Activated CD4-positive, alpha-beta T cell treated with anti-CD3 and anti-CD28 coated beads, Interleukin-2, amount 50 U/mL, for 24 hours (primary cell): ENCODE measurements at places on chromosomes 2 and 18.
A peak's percentile ranks its signal among the peaks of the same experiment; 100 is the strongest.

- DNase-seq, result no peak
These were observed 51.2 kb downstream of the INHBB start for GRCh38 chr2:120396861-120397811.

DNA sequence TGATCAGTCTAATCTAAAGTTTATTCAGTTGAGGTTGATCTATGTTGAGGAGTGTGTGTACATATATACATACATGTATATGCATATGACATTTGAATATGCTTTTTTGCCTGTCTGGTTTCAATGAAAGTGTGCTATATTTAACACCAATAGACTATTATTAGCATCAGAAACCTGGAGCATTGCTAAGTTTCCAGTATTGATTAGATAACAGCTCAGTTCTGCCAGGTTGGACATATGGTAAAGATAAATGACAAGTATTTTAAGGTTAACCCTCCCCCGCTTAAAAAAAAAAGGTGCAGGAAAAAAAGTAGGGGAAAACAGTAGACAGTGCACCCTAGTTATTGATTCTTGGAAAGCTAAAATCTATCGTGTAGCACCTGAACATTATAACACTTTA is 19.4 kb downstream of the CREB1 start:
- DNase-seq, result no peak

GRCh38 chr2:177728399-177728765 is 335.8 kb downstream of the AGPS start:
- no peak for DNase-seq

GRCh38 chr2:197245829-197246804 is 64.5 kb downstream of the ANKRD44 start:
- no peak for DNase-seq

DNA sequence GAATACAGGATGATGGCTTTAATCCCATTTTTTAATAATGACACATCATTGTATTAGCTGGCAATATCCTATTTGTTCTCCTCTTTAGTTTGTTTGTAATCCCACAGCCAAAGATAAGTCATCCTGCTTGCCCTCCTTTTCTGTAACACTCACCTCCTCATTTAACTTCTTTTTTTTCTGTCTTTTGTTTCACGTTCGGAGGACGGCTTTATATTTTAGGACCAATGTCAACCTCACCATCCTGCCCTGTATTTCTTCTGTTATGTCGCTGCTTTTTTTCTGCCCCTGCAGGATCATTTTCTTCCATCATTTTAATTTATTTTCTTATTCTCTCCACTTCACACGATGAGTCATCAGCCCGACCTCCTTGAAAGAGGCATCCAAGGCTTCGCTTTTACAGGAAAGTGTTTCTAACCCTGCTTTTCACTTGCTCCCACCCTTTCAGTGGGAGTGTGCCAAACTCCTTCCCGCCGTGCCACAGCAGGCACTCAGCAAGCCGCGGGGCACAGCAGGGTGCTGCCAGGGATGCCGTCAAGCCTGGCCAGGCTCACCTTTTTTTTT is 11.4 kb downstream of the RAB31 start:
- DNase-seq, result no peak

- DNase-seq, result no peak
These were observed 18.6 kb downstream of the THNSL2 start for GRCh38 chr2:88188748-88189147.

- DNase-seq, result no peak
These were observed 1115.9 kb upstream of the ZEB2 start for GRCh38 chr2:145635706-145636427.

- DNase-seq, result no peak
These were observed 411 bp downstream of the NARS1 start for GRCh38 chr18:57621246-57621604.

DNA sequence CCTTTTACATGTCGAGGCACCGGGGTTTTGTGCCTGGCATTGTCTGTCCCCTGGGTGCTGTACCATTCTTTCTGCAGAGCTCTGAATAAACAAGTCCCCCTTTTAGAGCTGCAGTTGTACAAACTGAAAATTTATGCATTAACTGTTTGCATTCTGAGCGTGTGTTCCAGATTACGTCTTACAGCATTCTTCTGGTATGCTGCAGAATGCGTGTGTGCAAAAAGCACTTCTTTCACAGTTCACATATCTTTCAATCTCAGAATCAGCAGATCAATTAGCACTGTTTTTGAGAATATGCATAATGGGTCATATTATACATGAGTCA is 27.5 kb downstream of the MEIS1 start:
- DNase-seq, result no peak

GRCh38 chr2:12674644-12675328 is 42.0 kb upstream of the TRIB2 start:
- DNase-seq, result no peak

DNA sequence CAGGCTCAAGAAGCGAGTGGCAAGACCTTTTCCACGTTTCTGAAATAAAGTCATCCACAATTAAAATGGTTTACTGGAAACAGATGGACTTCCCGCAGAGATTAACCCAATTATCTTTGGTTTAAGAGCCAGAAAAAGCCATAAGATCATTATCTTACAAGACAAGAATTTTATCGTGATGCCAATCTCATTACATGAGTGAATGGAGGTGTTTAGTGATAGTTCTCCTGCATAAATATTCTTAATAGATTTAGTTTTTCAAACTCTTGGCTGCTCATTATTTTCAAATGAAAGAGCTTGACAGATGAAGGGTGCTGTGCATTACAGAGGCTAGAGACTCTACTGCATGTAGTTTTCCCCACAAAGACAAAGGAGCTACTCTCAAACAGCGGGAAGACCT is 1028.4 kb upstream of the PIK3C3 start:
- no peak for DNase-seq

- no peak for DNase-seq
These were observed 53.9 kb downstream of the SH3BP4 start for GRCh38 chr2:235005603-235006259.

DNA sequence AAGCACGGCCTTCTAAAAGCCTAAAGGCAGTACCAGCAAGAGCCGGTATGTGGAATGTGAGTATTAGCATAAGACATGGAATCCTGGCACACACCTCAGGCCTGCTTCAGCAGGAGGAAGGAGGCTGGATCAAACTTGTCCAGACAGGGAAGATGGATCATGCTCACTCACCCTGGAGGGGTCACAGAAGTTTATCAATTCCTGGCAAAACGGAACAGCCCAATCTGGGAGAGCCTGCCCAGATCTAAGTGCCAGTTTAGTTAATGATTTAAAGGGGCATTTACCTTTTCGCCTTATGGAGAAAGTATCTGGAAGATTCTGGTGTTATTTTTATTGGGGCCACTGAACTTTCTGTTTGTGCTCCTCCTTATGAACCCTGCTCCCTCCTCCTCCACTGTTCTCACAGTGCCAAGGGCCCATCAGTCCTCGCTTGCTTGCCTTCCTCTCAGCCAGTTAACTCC is 58.3 kb upstream of the NFE2L2 start:
- DNase-seq, result no peak

GRCh38 chr18:49924293-49924983 is 111.1 kb upstream of the ACAA2 start:
- DNase-seq, result no peak

- no peak for DNase-seq
These were observed 69.7 kb downstream of the TPO start for GRCh38 chr2:1482981-1483380.

DNA sequence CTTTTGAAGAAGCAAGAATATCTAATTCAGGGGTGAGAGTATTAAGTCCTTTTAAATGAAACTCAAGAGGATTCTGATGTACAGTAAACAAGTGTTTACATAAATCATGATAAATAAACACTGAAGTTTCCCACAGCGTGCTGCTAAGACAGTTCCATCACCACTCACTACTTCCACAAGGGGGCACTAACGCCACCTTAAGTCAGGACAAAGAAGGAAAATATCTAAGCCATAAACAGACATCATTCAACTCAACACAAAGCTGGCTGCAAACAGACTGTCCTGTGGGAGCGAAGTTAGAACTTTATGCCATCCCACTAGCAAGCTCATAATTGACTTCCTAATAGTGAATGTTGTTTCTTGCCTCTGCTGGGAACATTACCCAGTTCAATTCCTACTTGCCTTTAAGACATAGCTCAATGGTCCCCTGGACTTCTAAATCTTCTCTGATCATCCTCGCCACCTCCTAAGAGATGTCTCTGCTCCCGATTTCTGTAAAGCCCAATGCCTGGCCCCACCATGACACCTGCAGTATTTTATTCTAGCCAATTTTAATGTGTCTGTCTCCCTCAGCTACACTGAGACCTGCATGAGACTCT is 36.5 kb downstream of the MRPL44 start:
- peak; percentile 51 for DNase-seq

DNA sequence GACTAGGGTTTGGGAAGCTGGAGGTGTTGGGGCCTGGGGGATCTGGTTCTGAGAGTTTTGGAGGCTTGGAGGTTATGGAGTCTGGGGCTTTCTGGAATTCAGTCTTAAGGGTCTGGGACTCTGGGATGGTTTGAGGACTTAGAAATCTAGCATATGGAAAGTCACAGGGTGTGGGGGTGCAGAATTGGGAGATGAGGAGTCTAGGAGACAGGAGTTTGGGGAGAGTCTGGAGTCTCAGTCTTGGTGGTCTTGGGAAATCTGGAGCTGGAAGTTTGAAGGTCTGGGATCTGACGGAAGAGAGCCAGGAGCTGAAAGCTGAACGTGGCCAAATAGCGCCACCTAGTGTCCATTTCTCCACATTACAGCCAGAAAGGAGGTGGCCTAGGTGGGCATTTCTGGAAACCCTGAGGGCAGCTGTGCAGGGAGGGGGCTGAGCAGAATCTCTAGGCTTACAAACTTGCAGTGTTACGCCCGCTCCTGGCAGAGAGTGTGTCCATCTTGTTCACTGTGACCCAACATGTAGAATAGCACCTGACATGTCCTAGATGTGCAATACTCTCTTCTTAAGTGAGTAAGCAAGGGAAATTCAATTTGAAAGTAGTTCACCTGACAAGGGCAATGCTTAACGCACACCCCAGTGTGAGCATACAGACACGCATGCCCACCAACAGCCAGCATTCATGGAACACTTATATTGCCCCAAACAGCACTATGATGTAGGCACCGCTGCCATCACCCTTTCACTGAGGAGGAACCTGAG is 204.8 kb downstream of the TFCP2L1 start:
- DNase-seq, result peak; percentile 7

DNA sequence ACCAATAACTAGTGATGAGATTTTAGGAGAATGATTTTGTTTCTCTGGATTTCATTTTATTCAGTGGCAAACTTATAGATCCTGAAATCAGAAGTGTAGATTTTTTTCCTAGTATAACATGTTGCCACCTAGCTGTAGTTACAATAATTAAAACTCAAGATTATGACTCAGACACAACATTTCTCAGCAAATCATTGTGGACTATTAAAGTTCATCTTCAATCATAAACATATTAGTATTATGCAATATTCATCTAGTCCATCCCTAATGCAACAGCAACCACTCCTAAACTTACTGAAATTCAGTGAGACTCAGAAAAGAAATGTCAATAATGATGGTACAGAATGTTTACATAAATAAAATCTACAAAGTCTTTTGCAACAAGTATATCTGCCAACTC is 51.3 kb downstream of the USP34 start:
- no peak for DNase-seq

GRCh38 chr2:154336201-154336600 is 362.3 kb upstream of the KCNJ3 start:
- no peak for DNase-seq
